Activated effector memory CD4-positive, alpha-beta T cell treated with anti-CD3 and anti-CD28 coated beads, Interleukin-2, amount 50 U/mL, for 16 hours (primary cell): ENCODE measurements at places on chromosomes 1 and 21.

DNA sequence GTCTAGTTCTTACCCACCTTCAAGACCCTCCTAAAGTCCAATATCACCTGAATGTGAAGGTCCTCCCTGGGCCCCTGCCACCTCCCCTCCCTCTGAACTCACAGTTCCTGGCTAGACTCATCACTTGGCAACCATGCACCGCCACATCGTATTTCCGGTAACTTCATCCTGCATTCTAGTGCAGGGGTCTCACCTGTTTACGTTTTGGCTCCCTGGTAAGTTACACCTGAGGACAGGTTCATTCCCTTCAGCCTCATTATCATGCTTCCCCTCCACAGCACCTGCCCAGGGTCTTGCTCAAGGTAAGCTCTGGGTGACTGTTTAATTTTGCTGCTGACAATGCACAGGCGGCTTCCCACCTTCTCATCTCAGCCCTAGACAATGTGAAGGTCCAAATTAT, 93.1 kb downstream of the MIS18A start:
- no peak for DNase-seq

DNA sequence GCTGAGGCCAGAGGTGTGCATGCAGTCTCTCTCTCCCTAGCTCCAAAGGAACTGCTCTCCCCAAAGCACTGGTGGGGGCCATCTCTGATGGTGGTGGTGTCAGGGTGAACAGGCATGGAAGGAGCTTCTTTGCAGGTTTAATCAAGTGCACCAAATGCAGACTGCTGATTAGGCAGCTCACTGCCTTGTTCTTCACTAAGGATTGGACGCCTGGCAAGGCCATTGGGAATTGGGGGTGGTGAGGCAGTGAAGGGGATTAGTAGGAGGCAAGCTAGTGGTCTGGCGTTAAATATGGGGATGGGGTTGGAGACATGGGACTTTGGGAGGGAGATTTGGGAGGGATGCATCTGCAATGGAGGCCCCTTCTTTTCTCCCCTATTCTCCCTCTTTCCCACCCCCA, 1.5 kb downstream of the CACNA1E start:
- DNase-seq = no peak

- no peak for DNase-seq
Observed at GRCh38 chr1:55781944-55782482, 566.8 kb upstream of the USP24 start.

DNA sequence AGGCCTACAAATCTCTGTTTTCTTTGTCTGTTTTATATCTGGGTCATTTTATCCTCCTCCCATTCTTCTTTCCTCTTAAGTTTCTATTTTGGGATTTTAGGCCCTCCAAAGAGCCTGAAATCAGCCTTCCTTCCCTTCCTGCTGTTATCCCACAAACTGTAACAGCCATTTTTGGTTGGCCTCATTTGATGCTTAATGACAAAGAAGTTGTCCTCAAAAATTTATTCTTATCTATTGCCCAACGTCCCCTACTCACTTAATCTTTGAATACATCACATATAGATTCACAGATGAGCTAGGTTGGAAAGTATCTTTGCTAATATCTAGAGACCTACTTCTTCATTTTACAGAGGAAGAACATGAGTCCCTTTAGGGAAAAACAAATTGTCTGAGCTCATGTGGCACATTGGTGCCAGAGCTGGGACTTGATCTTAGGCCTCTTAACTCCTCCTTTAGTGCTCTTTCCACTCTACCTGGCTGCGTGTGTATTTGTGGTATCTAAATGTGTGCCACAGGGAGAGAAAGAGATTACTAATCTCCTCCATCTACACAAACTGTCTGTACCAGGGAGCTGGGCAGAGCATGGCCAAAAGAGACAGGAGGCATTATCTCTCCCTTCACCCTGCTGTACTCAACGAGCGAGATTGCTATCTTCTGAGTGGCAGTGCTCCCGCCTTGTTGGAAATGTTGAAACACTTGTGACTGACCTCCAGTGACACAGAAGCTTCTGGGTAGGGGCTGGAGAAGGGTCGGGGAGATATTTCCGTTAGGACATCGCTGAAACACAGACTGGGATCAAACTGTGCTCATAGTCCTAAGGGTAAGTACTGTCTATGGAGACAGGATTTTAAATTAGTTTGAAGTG, 30.1 kb downstream of the RHEX start:
- no peak for DNase-seq

- no peak for DNase-seq
Observed at GRCh38 chr1:9435854-9436640, 103.2 kb upstream of the SLC25A33 start.

- no peak for DNase-seq
Observed at GRCh38 chr1:53535226-53535625, 76.0 kb downstream of the DMRTB1 start.

- no peak for DNase-seq
Observed at GRCh38 chr1:59236721-59237545, 60.0 kb upstream of the FGGY start.
